ENCODE measurements at places on chromosomes 7 and 10.

- DNase-seq, result no peak
Observed at GRCh38 chr7:114930829-114931655, 9.1 kb downstream of the MDFIC start.

GRCh38 chr10:126670056-126670894 lies at the start of gene C10orf90:
C10orf90 (minus strand) TSS chr10:126670693; CDS start chr10:126670480, 213 bp downstream.
- no peak for DNase-seq

GRCh38 chr7:46754140-46754720 lies 827.7 kb downstream of the TNS3 start:
- no peak for DNase-seq

- no peak for DNase-seq
Observed at GRCh38 chr7:130903358-130903974, 169.5 kb upstream of the KLF14 start.

DNA sequence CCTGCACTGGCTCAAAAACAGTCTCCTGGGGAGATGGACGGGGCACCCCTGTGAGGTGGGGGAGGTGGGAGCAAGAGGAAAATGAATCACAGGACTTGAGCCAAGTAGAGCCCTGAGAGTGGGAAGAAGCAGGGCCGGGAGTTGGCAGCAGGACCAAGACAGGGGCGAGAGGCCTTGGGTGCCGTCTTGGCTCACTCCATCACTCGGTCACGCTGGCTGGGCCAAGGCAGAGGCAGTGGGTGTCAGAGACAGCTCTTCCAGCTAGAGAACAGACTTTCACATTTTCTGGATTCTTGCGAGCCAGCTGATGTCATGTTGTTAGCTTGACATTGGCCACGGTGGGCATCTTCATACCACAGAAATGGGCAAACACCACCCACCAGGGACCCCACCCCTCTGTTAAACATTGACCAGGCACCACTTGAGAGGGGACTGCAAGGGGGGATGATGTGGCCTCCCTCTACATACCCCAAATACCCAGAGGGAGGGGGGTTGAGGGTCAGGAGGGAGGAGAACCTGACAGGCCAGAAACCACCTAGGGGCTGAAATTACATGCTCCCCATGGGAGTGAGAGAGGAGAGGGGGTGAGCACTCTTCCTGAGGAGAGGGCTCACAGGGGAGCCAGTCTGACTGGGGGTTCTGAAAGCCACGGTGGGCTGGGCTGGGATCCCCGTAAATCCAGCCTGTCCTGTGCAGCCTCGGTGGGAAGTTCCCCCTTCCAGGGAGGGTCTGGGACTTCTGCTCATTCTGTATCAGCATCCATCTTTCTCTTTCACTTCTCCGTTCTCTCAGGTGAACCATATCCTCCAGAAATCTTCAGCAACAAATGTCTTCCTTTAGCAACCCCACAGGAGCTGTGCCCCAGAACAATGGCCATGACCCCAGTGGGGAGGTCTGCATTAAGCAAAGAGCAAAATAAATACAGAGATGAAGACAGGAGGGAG lies 19.6 kb downstream of the CAMK2B start:
- no peak for DNase-seq

DNA sequence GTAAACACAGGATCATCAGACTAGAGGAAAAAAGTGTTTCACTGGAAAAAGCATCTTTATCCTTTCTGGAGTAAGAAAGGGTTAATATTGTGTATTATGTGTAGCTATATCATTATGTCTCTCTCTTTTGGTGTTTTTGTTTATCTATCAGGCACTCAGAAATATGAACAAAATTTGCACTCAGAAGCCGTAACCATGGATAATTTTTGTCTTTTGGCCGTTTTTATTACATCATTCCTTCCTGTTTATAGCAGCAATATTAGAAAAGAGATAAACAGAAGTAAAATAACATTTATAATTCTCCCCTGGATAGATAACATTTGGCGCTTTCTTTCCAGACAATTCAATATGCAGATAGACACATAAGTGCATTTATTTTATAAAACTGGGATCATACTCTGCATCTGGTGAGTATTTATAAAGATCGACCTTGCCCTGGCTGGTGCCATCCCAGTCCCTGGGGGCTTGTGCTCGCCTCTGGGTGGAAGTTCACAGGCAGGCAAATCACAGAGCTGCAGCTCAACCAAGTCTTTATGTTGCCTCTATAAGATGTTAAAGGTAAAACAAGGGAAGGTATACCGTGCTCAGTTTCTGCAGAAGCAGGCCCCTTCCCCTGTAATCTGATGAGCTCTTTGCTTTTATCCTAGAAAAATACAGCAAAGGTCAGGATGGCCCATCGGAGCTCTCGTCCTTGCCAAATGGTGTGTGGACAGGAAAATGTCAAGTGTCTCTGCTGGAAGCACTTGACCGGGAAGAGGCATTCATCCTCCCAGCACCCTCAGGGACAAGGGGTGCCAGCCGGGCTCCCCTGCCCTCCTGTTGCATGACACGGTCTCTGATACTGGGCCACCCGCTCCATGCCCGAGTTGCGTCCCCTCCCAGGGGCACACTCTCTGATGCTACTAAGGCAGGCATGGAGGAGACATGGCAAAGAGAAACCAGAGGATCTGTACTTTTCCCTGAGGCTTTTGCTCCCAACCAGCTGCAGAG lies 43.9 kb downstream of the PYROXD2 start:
- DNase-seq, result no peak

DNA sequence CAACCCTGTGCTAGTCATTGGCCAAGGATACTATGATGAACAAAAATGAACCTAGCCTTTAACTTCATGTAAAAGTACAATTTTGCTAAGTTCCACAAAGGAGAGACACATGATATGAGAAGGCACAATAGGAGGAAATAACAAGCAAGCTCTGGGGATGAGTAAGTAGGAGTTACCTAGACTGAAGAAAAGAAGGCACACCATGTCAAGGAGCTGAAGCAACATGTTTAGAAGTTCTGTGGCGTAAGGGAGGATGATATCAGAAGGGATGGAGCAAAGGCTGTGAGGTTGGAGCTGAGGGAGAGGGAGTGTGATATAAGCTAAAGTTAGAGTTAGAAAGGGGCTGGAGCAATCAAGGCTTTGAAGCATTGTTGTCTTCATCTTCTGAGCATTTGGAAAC lies 25.6 kb downstream of the KIFBP start:
- DNase-seq, result no peak

- DNase-seq, result no peak
Observed at GRCh38 chr7:64308016-64308270, 5.8 kb upstream of the ZNF736 start.

DNA sequence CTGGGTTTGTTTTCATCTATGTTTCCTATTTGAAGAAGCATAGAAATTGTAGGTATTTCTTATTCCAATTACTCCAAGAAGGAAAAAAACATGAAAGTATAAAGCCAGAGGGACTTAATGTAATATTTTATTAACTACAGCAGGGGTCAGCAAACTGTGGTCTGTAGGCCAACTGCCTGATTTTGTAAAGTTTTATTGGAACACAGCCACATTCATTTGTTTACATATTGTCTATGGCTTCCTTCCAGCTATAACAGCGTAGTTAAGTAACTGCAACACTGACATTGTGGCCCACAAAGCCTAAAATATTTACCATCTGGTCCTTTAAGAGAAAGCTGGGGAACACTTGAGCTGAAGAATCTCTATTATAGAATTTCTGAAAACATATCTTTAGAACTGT lies 306.2 kb downstream of the BICC1 start:
- no peak for DNase-seq

DNA sequence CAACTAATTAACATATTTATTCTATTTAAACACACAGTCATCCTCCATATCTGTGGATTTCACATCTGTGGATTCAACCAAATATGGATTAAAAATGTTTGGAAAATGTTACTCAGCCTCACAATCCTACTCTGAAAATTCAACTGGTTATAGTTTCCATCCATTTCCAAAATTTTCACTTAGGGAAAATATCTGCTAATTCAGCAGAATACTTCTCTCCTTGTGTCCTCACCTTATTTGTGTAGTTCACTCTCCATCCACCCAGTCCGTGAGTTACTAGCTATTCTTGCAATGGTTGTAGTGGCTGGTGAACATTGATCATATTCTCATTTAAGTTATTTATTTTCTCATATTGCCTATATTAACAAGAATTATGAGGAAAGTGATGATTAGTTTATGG lies 77.6 kb upstream of the PRKCQ start:
- no peak for DNase-seq

DNA sequence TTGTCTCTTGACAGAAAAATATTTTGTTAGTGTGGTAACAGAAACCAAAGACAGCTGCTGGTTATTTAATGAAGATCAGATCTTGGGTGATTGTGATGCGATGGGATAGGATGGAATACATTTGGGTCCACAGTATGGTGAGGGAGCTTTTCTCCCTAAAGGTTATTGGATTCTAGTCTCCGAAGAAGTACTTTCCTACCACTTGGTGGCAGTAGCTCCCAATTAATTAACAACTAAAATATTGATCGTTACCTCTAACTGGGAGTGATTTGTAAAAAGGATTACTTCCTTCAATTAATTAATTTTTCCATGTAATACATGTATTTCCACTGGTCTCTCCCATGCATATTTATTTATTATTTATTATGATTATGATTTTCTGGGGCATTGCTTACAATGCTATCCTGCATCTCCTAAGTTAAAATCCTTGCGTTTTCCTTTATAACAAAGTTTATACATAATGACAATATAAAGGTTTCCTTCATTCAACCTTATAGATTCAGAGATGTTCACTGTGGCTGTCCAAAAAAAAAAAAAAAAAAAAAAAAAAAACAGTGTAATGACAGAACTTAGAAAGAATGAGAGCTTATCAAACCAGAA lies 25.6 kb downstream of the TMEM196 start:
- no peak for DNase-seq

DNA sequence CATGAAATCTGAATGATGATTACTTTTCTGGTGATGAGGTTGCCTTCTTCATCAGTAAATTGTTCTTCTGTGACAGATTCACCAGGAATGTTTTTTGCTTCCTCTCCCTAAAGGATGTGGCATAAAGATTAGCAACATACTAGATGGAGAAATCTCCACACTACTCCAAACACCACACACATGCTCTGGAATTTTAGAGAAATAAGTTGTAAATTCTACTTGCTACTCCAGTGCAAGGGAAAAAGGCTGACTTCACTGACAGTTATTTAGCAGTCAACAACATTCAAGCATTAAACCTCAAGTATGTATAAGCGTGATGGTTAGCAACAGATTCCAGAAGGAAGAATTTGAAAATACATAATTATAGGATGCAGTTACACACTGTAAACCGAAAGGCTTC lies 137.9 kb upstream of the CCDC6 start:
- no peak for DNase-seq

DNA sequence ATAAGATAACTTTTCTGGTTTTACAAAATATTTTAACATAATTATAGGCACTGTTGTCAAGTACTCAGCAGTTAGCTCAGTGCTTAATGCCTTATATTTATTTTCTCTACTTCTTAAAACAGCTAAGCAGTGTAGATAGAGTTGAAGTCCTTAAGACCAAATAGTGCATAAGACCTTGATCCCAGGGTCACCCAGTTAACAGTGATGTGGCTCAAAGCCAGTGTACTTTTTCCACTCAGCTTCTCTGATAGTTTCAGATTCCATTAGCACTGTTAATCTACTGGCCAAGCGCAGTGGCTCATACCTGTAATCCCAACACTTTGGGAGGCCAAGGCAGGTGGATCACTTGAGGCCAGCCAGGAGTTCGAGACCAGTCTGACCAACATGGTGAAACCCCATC lies 60.8 kb upstream of the BAMBI start:
- no peak for DNase-seq

DNA sequence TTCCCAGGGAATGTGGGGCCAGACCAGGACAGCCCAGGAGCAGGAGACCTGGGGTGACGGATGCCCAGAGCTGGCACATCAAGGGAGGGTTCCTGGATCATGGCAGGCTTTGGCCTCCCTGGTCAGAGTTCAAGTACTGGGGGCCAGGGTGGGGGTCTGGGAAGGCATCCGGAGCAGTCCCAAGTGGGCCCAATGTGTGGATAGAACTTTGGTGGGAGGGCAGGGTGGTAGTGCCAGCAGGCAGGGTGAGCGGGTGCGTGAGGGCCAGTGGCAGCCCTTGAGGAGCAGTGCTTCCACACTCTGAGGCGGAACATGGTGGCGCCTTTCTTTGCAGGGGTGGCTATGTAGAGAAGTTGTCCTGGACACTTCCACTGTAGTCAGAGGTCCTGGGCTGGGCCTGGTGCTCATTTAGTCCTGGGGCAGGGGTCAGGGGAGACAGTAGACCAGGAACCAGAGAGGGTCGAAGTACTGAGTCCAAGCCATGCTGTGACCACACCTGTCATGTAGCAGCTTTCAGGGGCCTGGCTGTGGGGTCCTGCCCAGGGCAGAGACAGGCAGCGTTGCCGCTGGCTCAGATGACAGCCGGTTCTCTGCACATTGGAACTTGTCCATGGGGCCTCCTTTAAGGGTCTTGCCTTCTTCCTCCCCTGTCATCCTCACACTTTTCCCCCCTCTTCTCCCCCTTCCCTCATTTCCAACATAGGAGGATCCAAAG lies 22.2 kb upstream of the CSGALNACT2 start:
- no peak for DNase-seq

DNA sequence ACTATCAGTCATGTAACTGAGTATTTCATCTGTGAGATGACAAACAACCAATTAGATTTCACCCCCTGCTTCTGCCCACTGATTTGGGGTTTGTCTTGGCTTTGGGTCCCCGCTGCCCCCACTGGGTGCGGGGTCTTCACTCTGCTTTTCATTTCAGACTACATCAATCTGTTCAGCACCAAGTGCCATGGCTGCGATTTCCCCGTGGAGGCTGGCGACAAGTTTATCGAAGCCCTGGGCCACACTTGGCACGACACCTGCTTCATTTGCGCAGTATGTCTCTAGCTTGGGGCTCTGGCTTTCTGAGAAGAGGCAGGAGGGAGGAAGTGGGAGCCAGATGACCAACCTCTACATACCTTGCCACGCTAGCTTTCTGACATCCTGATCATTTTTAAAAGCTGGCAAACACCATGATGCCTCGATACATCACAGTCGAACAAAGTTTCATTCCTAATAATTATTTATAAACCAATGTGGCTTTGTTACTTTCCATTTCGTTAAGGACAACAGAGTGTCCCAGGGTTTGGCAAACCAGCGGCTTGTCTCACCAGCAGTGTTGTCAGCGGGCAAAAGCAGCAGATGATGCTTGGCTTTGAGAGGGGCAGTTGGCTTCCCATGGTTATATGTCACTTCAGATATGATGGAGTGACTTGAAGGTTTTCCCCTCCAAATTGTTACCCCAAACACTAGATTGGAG lies 30.3 kb upstream of the BMPR1A start:
- DNase-seq, result no peak

DNA sequence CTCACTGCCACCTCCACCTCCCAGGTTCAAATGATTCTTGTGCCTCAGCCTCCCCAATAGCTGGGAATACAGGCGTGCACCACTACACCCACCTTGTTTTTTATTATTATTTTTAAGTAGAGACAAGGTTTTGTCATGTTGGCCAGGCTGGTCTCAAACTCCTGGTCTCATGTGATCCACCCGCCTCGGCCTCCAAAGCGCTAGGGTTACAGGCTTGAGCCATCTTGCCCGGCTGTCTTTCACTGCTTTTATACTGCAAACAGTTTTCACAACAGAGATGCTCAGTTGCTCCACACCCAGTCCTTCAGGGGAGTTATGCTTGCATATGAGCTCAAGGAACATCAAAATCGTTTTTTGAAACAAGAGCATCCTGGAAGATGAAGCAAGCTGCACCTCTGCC lies 1.3 kb upstream of the PRR15 start:
- DNase-seq, result no peak

All from stimulated activated CD8-positive, alpha-beta memory T cell treated with anti-CD3 and anti-CD28 coated beads, Interleukin-12 subunit alpha, Interleukin-12 subunit beta, amount 100 ng/mL, for 1 hour (primary cell).